ENCODE measurements at places on chromosomes 1 and 21.

DNA sequence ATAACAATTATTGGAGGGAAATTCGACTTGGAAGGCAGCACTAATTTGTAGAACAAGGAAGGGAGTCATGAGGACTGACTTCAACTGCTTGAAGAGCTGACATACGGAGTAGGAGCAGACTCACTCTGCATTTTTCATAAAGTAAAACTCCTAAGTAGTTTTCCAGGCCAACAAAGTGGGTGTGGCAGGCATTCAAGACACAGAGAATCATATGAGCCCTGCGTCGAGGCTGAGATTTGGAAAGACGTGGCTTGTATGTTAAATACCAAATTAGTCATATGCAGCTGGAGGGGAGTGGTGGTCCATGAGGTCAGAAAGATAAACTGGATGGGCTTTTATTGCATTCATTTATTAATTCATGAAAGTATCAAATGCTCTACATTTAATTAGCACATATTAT, 255.7 kb upstream of the JUN start:
- no peak for DNase-seq

- DNase-seq = no peak
These were observed 50.4 kb downstream of the MIGA1 start for GRCh38 chr1:77829851-77830250.

DNA sequence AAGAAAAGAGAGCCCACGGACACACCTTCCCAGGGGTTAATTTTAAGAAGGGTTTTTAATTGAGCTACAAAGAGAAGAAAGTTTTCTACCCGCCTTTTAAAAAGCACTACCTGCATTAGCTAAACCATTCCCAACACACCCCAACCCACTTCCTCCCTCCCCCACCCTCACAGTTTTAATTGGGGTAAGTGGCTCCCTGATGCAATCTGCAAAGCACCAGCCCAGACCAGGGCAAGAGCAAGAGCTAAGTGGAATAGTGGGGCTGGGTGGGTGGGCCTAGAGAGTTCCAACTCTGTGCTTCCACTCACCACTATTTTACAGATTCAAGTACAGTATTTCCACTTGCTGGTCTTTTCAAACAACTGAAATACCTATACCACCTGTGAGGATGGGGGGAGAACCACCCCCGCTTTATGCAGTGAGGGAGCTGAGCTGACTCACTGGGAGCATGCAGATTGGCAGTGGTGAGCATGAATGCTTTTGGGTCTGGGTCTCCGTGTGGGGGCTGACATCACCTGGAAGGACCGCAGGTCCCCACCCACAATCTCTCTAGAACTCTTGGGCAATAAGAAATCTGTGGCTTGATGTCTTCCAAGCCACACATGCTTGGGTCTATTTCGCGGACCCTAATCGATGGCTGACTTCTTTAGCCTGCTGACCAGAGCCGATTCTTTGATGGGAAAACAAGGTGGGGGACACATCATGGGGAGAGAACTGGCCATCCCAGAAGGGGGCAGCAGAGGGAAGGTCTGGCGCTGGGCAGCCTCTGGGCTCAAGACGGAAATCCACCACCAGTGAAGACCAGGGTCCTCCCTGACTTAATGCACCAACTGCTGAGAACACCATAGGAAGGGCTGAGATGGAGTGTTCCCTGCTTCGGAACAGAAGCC, 95.5 kb downstream of the SSBP3 start:
- peak; percentile 25 for DNase-seq

DNA sequence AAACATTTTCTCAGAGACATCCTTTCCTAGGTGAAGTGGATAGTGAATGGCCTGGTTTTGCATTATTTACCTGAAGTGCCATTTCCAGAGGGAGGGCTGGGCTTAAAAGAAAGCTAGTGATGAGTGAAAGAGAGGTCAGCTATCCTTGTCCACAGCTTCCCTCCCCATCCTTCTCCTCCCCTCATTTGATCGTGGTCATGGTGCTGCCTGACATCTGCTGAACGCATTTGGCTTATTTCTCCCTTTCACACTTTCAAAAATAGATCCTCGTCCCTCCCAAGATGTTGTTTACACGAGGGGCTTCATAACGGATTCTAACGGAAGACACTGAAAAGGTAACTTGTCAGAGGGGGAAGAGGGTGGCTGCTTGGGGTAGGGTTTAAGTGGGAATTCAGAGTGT, 66.1 kb downstream of the PRRX1 start:
- DNase-seq = no peak

- no peak for DNase-seq
These were observed 155.0 kb downstream of the TOMM20 start for GRCh38 chr1:234973426-234974250.

GRCh38 chr1:223713546-223714420, 1.4 kb downstream of the CAPN2 start:
- peak; percentile 67 for DNase-seq

DNA sequence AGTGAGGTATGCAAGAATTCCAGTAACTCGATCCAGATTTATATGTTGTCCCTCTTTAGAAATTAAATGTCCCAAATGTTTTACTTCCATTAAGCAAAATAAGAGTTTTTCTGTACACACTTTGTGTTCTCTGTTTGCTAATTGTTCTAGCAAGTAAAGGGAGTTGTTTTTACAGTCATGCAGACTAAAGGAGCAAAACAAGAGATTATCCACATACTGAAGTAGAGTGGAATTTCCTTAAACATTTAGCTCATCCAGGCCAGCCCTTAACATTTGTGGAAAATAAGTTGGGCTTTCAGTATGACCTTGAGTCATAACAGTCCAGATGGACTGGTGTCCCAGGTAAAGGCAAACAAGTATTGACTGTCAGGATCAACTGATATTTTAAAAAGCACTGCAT, 44.1 kb upstream of the TINAGL1 start:
- DNase-seq = no peak

DNA sequence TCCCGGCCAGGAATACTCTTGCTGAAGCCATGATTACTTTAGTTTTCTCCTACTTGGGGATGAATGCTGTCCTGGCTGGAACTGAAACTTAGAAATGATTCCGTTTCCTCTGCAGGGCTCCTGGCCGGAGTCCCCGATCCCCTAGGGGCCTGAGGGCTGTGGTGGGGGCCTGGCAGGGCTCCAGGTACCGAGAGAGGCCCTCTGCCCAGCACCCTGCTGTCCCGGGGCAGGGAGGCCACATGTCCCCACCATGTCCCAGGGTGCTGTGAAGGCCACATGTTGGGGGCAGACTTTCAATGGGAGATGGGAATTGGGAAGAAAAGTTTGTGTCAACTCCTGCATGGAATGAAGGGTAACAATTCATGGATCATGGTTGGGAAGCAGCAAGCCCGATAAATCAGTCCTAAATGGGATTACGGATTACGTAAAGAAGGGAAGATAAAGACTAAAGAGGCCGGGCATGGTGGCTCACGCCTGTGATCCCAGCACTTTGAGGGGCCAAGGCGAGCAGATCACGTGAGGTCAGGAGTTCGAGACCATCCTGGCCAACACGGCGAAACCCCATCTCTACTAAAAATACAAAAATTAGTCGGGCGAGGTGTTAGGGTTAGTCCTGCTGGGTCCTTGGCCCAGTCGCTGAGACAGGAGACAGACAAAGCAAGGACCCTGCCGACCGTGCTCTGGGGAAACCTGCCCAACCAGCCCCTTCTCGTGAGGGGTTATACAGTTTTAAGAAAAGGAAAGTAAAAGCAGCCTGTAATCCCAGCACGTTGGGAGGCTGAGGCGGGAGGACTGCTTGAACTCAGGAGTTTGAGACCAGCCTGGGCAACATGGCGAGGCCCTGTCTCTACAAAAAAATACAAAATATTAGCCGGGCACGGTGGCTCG, 37.6 kb downstream of the MORN1 start:
- DNase-seq = no peak

DNA sequence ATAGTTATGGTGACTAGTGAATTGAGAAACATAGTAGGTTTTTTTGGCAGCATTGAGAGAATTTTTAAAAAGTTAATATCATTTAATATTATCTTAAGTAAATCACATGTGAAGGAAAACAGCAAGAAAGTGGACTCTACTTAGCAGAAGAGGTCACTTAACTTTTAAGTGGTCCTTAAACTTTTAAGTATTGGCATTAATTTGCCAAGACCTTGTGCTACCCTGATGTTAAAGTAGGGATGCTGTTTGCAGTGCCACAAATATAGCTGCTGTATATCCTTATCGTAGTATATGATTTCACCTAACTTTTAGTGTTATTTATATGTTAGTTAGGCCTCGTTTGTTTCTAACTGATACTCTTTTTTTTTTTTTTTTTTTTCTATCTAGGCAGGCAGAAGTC, 40.2 kb downstream of the SMG7 start:
- DNase-seq = no peak

DNA sequence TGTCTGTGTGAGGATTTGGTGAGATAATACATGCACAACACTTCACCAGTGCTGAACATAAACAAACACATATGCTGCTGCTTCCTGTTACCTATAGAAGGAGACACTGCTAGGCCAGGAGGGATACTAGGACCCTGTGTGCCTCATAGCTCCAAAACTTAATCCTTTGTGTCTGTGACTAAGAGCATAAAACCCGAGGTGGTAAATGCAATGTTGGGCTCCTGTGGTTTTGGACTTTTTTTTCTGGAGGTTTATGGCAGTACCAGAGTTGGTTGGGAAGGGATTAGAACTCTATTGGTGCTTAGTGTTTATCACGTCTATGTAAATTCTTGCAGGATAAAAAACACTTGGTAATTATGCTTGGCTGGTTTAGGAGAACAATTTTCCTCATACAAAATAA, 122.9 kb downstream of the NUF2 start:
- no peak for DNase-seq

DNA sequence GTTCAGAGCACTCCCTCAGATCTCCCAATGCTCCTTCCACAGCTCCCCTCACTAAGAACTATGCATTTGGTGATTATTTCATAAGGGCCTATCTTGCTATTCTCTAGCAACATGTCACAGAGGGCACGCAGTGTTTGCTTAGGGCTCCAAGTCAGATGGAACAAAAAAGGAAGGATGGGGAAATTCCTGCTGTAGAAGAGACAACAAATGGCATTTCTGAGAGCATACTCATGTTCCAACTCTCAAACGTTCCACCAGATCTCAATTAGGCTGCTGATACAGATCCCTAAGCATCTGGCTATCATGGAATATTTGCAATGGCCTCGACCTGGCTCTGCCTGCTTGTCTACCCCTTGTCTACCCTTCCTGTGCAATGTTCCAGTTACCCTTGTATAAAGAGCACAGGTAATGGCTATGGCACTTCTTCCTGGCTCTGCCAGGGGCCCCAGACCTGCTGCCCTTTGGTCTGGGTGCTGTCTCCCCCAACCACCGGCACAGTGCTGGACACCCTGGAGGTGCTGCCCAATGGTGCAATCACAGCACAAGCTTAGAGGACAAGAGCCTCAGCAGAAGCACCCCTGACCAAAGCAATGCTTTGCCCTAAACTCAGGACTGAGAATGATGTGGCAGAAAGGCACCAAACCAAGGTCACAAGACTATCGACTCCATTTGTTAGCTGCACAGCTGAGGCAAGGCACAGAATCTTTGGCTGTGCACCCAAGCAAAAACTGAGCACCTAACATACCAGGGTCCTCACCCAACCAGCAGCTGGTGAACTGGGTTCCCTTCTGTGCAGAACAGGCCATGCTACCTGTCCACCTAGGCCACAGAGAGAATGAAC, 3.6 kb downstream of the PARP1 start:
- no peak for DNase-seq

DNA sequence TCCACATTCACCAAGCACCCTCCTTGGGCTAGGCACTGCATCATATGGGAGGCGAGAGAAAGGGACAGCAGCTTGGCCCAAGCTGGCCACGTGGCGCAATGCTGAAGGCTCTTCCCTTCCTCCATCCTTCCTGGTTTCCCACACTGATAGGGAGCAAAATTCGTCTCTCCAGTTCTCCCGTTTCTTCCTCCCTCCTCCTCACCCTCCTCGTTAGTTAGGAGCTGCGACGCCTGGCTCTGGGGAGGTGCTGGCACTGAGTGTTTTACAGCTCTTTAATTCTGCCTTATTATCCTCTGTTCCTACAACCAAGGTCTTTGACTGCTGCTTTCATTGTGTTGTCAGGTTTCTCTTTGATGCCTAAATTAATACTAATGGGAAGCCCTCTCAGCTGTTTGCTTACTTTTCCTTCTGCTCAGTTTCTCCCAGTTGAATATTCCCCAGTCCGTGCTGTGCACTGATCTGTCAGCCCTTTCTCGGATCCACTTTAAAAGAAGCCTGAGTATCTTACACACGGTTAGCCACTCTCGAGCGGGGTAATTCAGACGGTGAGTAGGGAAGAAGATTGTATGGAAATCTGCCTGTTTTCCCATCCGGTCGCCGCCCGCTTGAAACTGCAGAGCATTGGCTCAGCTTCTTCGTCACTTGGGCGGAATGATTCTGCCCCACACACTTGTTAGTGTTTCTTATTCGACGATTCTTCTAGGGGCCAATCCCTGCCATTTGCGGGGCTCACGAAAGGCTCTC, 56.2 kb upstream of the SMYD2 start:
- no peak for DNase-seq

DNA sequence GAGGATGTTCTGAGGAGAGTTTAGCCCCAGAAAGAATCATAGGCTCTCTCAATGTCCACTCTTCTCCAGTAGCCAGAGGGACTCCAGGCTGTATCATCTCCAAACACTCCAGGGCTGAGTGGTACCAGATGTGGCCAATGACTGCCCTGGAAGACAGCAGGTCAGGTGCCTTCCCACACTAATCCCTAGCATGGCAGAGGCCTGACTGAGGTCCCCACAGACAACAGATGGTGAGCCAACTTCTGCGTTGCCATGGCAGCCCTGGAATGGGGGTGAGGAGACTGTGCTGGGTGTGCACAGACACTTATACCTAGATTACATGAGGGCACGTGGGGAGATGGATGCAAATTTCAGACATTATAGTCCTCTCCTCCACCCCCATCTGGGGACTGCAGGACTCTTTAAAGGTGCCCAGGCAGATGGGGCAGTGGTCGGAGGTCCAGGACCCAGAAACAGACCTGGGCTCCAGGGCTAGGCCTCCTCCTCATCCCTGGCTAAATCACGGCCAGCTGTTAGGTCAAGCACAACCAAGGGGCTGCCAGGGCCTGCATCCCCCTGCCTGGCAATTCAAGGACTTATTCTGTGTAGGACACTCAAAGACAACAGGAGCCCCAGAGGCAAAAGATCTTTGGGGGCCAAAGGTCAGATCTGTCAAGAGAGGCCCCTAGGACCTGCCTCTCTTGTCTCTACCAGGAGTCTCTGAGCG, 42.9 kb downstream of the CAMK2N1 start:
- DNase-seq = no peak

GRCh38 chr21:15731243-15731613, 1.4 kb downstream of the USP25 start:
- no peak for DNase-seq

GRCh38 chr1:150613061-150613920, 16.1 kb downstream of the ENSA start:
- DNase-seq = peak; percentile 96
